Muscle of arm (tissue), 14 donors: ENCODE measurements at places on chromosomes 6 and 20. TPM values are rescaled to one million over a fixed set of nuclear protein-coding genes. Genes with fewer than 3 reads are reported as not detected.

Gene ATP6V1G2
- 3.9 TPM for polyA plus RNA-seq

DNA sequence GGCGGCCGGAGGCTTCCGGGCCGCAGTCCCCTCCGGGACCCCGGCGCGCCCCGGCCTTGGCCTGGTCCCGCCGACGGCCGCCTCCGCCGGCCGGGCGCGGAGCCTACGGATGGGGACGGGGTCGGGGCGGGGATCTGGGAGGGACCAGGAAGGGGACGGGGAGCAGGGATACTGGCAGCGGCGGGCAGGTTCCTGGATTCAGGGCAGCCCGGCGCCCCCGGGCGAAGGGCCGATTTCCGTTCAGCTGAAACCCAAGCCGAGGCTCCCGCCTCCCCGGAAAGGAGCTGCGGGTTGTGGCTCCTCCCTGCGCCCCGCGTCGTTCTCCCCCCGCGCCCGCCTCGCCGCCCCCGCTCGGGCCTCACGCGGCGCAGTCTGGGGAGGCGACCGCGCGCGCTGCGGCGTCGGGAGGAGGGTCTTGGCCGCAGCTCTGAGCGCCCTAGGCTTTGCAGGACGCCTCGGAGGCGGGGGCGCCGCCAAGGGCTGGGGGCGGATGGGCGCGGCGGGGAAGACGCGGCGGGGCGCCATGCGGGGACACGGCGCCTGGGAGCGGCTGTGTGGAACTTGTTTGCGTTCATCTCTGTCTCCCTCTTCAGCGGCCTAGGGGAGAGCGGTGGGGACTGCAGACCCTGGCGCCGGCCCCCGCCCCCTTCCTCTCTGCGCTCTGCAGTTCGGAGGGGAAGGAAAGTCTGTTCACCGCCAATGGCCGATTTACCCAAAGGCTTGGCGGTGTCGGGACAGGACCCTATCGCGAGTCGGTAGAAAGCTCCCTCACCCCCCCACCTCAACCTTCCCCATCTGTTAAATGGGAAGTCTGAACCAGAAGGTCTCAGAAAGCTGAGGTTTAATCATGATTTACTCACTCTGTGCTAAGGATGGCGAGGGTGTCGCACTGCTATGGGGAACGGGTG, 22.7 kb upstream of the TMEM181 start:
- DNase-seq: no peak

Gene SLC22A3
- 11.1 TPM for polyA plus RNA-seq

GRCh38 chr6:116450769-116451740, 10.1 kb upstream of the CALHM6 start:
- DNase-seq: no peak

- no peak for DNase-seq
These were observed 299.8 kb upstream of the NOX3 start for GRCh38 chr6:155755452-155755851.
